ENCODE measurements at places on chromosomes 6 and 20. TPM values are rescaled to one million over a fixed set of nuclear protein-coding genes. Genes with fewer than 3 reads are reported as not detected.

The NHSL1 gene
- total RNA-seq: 69.5 TPM

The ABHD16B gene
- not detected for total RNA-seq

The PNPLA1 gene
- total RNA-seq: 0.35 TPM

The TMEM74B gene
- 6.1 TPM for total RNA-seq

The PRICKLE4 gene
- total RNA-seq: 14.2 TPM

The MDFI gene
- 11.0 TPM for total RNA-seq

The TDRD6 gene
- total RNA-seq: 1.0 TPM

The SRMS gene
- not detected for total RNA-seq

GRCh38 chr6:162679681-162680080, 47.9 kb downstream of the PRKN start:
- no peak for DNase-seq

- DNase-seq: no peak
Measured at GRCh38 chr6:47152666-47153403, 110.7 kb upstream of the ADGRF1 start.

GRCh38 chr6:123168892-123169773, 173.1 kb downstream of the CLVS2 start:
- DNase-seq: no peak

DNA sequence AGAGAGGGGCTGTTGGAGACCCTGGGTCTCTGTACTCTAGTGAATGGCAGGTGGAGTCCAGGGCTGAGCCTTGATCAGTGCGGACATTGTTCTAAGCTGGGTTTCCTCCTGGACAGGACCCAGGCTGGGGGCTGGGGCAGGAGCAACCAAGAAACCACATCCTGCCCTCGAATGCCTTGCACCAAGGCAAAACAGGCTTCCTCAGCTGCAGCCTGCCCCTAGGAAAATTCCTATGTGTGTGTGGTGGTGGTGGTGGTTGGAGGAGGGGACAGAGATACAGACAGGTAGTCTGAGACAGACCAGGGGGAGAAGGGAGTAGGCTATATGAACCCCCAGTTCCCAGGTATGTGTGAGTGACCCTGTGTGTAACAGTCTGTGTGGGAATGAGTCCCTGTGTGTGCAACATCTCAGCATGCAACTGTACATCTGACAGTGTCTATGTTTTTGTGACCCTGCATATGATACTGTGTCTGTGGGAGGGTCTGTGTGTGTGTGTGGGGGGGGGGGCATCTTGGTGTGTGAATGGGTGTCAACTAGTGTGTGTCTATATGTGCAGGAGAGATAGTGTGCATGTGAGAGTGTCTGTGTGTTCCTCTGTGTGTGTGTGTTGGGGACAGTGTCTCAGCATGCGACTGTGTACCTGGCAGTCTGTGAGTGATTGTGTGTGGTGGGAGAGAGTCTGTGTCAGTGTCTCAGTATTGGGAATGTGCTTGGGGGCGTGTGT, 3.0 kb downstream of the GLP1R start:
- peak; percentile 20 for DNase-seq

DNA sequence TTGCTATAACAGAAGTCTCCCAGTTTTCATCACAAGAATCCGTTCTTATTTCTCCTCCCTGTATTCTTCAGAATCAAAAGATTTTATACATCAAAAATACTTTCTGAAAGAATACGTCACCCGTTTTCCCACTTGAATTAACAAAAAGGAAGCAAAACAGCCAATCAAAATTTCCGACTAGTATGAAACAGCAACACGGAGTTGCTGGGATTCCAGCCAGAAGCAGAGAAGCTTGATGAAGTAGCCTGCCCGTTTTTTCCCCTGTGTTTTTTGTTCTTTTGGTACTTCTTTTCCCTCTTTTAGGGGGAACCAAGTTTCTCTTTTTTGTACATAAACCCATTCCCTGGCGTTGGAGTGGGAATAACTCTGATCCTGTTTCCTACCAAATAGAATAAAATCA, 14.6 kb downstream of the TXLNB start:
- DNase-seq: no peak

- DNase-seq: no peak
Measured at GRCh38 chr6:14312587-14312986, 195.0 kb downstream of the CD83 start.

GRCh38 chr6:119858901-119859300, 509.3 kb upstream of the MAN1A1 start:
- no peak for DNase-seq

DNA sequence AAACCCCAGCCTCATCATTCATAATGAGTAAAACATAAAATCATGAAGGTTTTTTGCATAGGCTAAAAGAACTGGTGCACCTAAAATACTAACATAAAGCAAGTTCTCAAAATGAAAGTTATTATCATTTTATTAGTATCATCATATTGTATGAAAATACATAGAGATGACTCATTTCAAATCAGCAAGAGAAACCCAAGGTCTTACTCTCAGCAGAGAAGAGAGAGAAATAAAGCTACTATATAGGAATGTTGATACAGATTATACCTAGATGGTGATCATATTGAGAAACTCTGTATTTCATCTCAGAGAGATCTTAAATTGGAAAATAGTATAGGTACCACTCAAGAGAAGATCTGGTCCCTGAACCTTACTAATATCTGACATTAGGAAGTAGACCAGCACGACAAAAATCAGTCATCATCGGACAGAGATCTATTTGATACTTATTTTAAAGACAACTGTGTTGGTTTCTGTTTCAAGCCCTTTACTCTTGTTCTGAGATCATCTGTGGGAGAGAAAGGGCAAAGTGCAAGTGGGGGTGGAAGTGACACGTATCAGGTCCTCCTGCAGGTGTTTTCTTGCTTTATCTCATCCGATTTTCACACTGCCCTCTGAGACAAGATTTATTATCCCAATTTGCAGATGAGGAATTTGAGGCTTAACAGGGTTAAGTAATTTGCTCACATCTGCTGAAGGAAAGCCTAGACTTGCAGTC, 532.3 kb downstream of the MAFB start:
- DNase-seq: no peak

GRCh38 chr6:51630011-51630410, 457.4 kb downstream of the PKHD1 start:
- no peak for DNase-seq

DNA sequence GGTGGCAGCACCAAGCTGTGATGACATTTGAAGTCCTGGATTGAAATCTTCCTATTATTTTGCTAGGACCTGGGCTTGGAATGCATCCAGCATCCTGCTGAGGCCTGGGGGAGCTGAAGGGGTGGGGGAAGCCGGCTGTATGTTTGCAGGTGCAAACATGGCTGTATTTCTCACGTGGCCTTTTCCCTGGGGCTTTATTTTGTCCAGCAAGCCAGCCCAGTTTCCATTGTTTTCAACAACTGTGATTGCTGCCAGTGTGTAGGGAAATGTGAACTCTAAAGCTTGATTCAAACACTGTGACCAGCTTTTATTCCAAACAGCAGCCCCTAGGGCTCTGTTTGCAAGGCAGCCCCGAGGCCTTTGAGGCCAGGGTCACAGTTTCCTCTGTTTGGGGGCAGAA, 683.0 kb downstream of the DHX35 start:
- no peak for DNase-seq

- no peak for DNase-seq
Measured at GRCh38 chr6:105810105-105810921, 275.8 kb upstream of the PRDM1 start.

DNA sequence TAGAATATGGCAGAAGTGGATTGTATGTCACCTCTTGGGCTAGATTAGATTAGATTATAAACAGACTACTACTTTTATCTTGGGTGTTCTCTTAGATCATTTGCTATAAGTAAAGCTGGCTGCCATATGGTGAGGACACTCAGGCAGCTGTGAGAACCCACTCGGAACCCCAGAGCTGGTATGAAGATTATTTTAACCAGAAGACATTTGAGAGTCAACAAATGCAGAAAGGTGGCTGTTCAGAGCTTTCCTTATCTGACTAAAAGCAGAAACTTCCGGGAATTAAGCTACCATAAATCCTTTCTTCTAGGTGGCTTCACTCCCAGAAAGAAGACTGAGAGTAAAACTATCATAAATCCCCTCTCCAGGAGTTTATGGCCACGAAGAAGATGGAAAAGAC, 91.9 kb downstream of the RNGTT start:
- DNase-seq: no peak

- no peak for DNase-seq
Measured at GRCh38 chr20:10524034-10524476, 89.0 kb downstream of the SLX4IP start.

GRCh38 chr6:33717934-33718455, 6.5 kb upstream of the UQCC2 start:
- DNase-seq: no peak

GRCh38 chr20:50734730-50735679, 3.6 kb downstream of the PARD6B start:
- no peak for DNase-seq

GRCh38 chr6:157075549-157076450, 247.5 kb downstream of the TMEM242 start:
- DNase-seq: no peak

DNA sequence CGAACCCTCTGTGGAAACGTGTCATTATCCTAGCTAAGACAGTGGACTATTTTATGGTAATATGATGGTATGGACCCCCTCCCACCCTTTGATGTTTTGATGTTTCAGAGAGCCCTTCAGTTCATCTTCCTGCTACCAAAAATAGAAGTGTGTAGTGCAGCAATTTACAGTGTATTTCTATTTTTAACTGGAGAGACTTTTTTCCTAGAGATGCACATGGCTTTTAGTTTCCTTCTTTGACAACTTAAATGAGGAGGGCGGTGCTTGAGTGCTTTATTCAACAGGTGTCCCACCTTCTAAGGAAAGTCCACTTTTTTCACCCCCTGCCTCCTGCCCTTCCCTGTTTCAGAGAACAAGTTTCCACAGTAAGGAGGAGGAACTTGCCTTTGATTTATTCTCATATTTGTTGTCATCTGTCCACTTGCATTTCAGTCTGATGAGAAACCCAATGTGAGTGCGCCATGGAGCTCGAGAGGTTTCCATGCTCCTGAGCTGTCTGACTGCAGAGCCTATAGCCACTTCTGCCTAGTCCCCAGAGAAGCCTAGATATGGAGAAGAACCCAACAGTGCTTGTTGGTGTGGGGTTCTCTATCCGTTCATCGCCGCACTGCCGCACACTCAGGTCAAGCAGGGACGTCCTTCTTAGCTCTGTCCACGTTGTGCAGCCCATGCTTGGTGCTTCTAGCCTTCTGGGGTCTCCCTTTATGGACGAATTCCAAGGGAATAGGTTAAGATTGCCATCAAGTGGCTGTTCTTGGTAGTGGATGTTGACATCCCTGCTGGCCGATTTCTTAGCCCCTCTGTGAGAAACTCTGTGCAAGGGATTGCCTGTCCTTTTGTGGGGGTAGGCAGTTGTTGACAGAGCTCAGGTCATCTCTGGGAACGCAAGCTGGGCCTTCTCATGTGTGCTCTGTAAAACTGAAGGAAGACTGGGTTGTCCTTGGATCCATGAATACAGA, 144.2 kb downstream of the JARID2 start:
- no peak for DNase-seq

DNA sequence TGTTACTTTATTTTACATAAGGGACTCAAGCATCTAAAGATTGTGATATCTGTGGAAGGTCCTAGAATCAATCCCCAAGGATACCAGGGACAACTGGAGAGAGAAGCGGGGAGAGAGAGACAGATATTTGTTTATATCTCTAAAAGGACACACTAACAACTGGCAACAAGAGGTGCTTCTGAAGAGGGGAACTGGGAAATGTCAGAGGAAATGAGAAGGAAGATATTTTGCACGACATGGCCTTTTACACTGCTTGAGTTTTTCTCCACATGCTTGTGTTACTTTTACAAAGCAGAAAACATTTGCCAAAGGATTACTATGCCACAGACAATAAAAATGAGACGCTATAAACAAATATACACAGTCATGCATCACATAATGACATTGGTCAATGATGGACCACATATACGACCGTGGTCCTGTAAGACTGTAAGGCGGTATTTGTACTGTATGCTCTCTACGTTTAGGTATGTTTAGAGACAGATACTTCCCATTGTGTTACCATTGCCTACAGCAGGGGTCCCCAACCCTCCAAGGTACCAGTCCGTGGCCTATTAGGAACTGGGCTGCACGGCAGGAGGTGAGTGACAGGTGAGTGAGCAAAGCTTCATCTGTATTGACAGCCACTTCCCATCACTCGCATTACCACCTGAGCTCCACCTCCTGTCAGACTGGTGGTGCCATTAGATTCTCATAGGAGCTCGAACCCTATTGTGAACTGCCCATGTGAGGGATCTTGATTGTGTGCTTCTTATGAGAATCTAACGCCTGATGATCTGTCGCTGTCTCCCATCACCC, 64.6 kb upstream of the PTPN1 start:
- no peak for DNase-seq

DNA sequence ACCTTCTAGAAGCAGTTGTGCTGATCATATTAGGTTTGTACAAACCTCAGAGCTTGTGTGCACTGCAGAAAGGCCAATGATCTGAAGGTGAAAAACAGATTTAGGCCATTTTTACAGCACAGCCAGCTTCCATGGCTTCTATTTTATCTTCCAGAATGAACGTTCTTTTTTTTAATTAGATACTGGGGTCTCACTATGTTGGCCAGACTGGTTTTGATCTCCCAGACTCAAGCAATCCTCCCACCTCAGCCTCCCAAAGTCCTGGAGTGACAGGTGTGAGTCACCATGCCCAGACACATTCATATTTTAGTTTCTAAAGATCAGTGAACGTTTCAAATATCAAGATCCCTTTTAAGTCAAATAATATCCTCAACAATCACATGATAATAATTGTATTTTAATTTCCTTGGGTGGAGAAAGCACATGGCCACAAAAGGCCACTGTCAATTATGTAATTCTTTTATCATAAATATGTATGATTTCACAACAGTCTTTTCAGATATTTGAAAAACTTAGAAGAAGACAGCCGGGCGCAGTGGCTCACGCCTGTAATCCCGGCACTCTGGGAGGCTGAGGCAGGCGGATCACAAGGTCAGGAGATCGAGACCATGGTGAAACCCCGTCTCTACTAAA, 326.7 kb upstream of the JARID2 start:
- no peak for DNase-seq

DNA sequence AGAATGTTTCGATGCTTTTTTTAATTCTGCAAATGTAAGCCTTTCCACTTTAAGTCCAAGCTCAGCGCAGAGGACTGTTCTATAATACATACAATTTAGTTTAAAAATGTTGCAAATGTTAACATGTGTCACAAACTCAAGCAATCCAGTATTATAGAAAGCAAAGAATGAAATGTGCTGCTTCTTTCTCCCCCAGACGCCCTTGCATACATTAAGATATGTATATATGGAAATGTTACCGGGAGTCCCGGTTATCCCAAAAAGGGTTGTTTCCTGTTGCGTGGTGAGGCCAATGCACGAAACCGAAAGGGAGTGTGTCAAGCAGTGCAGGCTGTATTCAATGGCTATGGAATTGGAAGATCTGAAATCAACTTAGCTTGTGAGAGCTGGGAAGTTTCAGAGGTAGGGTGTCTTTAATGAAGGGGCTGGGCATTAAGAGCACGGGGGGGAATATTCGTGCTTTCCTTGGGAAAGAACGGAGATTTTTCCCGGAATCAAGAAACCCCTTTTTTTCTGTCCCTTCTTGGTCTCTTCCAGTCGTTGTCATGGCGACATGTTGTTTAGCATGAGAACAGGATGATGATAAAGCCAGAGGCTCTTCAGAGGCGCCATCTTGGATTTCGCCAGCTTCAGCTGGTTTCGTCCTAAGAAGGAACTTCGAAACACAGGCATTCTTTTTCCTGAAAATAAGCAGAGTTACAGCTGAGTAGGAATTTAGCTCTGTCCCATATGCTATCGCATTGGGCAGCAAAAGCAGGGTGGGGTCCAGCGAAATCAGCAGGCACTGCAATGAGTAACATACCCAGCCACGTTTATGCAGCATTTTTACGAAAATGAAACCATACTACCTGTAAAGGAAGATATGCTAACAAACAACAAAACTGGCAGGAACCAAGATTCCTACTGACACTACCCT, 10.1 kb upstream of the NQO2 start:
- peak; percentile 83 for DNase-seq

GRCh38 chr6:51352506-51353029, 533.9 kb downstream of the TFAP2B start:
- DNase-seq: no peak

Data from upper lobe of right lung (tissue), 1 donor.